Brain microvascular endothelial cell (primary cell): ENCODE measurements at places on chromosomes 6 and 20.

- DNase-seq, result no peak
These were observed 1104.2 kb upstream of the CITED2 start for GRCh38 chr6:140478631-140479030.

- peak; percentile 83 for DNase-seq
These were observed 187.1 kb downstream of the BCAS1 start for GRCh38 chr20:53883098-53883911.

DNA sequence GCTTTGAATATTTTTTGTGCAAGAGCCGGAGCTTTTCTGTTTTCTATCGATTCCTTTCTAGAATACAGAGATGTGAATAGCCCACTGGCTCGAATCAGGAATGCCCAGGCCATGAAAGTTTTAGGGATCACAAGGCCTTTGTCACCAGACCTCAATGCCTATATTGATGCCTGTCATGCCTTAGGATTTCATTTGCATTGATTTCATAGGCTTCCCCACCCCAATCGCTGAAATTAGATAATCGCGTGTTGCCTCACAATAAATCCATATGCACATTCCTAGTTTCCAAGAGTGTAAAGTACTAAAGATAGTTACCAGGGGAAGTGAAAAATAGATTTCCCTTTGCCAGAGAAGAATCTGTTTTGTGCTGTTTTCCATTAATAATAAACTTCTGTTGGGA is 150.8 kb downstream of the SASH1 start:
- DNase-seq, result no peak

GRCh38 chr6:149405823-149406765 is 6.0 kb downstream of the SUMO4 start:
- no peak for DNase-seq

DNA sequence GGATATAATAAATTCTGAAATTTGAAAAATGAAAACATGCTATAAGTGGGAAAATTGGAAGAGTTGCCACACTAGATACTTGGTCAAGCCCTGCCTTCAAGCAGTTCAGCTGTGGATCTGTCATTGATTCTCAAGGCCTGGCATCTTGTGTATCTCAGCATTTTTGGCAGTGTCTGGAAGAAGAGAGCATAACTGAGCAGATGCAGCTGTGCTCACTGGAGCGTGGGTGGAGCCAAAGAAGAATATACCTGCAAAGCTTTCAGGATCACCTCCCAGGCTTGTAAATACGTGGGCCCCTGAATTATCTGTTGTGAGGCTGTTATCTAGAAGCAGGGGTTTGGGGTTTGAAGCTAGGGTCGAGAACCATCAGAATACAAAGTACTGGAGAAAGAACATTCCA is 31.3 kb upstream of the CHD6 start:
- DNase-seq, result no peak

DNA sequence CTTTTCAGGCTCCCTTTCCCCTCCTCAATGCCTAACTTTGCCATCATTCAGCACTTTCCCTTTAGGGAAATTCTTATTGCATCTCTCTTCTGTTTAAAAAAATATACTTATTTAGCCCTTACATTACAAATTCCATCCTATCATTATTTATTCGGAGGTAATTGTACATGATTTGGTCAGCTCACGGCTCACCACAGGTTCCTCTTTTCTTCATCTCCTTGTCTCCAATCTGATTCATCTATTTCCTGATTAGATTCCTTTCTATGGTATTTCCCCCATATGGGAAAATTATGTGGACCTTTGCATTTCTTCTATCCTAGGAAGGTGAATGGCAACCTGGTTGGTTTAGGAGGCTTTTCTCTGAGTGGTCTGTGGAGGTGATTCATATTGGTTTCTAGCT is 12.9 kb upstream of the EMILIN3 start:
- no peak for DNase-seq

DNA sequence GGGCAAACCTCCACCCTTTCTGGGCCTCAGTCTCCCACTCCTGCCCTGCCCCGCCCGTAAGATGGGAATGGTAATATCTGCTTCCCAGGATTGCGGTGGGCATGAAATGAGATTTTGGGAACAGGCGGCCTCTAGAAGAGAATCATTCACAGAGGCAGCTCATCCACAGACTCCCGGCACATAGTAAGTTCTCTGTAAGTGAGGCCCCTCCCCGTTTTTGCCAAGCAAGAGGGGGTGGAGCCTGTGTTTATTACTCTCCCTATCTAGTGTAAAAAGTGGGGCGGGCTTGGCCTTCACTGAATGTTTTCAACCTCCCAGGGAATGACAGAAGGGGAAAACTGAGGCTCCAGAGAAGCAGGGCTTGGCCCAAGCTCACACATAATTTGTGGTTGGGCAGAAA is 20.0 kb downstream of the SUN5 start:
- no peak for DNase-seq

- no peak for DNase-seq
These were observed 210.2 kb upstream of the DEFB112 start for GRCh38 chr6:50259903-50260302.

DNA sequence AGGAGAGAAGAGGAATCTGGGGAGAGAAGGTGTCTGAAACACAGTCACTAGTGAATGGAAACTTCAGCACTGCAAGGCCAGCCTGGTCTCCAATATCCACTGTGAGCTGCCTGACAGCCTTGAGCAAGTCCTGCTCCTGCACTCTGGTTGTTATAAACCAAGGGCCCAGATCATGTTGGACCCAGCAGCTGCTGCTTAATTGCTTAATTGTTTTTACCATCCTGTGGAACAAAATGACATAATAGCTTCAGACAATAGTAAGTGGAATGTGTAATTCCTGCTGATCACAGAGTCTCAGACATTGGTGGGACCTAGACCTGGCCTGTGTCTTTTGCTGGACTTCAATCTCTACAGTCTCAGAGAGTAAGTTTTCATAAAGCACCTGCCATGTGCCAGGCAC is 833.7 kb downstream of the TFAP2A start:
- DNase-seq, result no peak

- DNase-seq, result peak; percentile 37
These were observed 1019.3 kb upstream of the ADGRB3 start for GRCh38 chr6:67615796-67616195.

DNA sequence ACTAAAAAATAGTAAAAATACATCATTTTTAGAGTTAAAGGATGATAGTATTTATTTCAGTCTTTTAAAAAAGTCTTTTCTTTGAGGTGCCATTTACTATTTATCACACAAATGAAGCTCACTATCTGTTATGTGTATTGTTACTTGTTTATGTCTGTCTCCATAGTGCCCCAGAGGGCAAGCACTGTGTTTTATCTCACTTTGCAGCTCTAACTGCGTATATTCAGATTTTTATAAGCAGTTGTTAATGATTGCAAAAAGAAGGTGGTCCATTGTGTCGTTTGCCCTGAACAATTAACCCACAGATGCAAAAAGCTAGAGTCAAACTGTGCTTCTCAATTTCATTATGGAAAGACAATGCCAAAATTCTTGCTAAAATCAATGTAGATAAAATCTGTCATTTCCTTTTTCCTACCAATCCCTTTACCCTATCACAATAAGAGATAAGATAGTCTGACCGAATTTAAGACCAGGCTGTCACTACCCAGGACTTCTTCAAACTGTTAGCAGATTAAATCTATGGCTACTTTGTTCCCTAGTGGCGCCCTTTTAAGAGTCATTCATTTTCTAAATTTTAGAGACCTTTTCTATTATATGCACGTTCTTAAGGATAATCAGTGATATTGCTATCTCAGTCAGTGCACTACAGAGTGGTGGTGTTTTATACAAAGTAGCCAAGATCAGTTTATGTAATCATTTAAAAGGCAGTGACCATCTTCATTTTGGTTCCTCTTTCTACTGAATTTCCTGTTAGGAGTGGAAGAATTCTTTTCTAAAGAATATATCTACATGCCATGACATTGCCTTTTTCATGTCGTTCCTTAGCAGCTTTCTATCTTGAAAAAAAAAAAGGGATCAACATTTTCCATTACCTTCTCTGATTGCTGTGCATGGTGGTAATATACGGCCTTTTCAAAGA is 133.1 kb upstream of the PRDM1 start:
- no peak for DNase-seq

DNA sequence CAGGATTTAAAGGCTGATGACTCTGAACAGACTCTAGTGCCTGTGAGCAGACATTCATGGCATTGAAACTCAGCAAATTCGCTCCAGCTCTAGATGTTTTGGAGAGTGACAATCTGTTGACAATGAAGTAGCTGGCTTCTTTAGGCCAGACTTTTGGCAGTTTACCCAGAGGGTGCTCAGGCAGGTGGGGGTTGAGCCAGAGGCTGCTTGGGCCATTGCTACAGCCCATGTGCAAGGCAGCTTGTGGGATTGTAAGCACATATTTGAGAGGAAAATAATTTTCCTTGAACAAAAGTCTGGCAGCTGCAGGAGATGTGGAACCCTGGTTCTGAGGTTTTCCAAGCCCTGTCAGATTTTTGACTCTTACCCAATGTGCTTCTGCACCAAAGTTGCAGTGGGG is 311.6 kb downstream of the CDC5L start:
- DNase-seq, result no peak

DNA sequence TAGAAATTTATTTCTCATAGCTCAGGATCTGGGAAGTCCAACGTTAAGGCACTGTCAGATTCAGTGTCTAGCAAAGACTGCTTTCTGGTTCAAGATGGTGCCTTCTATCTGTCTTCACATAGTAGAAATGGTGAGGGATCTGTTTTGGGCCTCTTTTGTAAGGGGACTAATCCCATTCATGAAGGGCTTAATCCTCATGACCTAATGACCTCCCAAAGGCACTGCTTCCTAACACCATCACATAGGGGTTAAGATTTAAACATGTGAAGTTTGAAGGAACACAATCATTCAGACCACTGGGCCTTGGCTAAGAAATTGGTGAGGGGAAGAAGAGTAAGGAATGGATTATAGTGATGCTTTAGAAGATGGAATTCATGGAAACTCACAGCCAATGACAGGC is 237.6 kb downstream of the PACRG start:
- no peak for DNase-seq

DNA sequence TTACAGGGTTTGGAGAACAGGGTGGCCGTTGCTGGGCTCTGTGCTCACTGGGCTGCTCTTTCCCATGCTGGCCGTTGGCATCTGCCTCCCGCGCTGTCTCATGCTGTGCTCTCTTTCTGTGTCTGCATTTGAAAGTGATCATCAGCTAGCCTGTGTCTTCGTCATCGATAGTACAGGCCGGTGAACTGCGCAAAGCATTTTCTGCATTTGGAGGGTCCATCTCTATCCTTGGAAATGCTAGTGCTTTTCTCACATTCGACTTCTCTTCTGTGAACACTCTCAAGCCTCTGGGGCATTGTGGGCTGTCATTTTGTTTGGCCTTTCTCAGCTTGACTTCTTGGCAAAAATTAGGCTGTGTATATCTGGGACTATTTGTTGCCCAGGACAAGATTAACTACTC is 6.8 kb upstream of the SNHG17 start:
- DNase-seq, result no peak

DNA sequence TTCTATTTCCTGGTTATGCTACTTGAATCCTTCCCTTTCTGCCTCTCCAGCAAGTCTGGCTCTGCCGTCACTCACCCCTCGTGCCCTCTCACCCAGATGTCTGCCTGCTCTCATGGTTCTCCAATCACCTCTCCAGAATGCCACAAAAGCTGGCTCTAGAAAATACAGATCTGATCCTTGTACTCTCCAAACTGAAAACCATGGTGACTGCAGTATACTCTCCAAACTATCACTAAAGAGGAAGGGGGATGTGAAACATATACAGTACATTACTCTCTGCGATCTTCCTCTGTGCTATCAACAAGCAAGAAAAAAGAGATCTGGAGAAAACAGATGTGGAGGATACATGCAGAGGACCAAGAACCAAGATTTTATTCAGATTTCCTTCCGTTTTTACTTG is 91.1 kb downstream of the ATXN1 start:
- DNase-seq, result no peak

DNA sequence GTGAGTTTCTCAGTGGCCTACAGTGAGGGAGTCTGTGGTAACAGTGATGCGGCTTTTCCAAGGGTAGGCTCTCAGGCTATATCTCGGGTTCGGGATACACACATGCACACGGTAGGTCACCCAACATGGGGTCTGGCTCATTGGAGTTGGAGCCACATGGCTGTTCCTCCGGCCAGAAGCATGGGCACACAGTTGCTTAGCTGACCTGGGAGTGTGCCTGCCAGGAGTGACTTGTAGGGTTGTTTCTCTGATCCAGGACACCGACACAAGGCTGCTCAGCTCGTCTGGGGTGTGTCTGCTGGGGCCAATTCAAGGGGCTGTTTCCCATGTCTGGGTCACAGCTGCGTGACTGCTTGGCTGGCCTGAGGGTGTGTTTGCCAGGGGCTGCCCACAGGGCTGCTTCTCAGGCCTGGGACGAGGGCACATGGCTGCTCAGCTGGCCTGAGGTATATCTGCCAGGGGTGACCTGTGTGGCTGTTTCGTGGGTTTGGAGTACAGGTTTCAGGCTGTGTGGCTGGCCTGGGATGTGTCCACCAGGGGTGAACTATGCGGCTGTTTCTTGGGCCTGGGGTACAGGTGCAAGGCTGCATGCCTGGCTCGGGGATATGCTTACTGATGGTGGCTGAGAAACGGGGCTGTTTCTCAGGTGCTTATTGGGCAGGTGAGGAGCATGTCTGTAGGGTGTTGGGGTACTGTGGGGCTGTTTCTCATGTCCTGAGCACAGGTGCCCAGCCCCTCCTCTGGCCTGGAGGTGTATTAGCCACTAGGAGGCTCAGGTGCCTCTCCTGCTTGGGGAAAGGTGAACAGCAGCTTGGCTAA is 15.2 kb downstream of the KIF25 start:
- DNase-seq, result no peak

DNA sequence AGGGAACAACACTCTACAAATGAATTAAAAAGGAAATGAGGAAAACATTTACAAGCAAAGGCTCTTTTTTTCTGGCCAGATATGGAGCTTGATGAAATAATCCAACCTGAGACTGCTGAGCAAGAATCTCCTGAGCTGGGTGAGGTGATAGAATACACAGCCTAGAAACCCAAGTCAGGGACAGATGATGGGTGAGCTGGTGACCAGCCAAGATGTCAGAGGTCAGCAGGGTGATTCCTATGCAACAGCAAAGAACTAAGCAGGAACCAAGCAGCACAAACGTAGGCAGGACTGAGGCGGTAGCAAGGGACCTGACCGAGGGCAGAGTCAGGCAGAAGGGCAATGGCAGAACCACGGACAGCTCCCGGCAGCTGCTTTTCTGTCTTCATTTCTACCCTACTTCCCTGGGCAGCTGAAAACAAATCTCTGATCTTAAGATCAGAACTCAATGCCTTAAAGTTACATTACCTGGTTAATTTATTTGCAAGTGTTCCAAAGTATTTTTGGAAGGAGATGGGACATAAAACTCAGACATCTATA is 75.1 kb downstream of the CDC40 start:
- DNase-seq, result peak; percentile 45

GRCh38 chr20:63661108-63661507 is 3.0 kb downstream of the RTEL1 start:
- DNase-seq, result no peak
